ENCODE measurements at places on chromosomes 7 and 10.

DNA sequence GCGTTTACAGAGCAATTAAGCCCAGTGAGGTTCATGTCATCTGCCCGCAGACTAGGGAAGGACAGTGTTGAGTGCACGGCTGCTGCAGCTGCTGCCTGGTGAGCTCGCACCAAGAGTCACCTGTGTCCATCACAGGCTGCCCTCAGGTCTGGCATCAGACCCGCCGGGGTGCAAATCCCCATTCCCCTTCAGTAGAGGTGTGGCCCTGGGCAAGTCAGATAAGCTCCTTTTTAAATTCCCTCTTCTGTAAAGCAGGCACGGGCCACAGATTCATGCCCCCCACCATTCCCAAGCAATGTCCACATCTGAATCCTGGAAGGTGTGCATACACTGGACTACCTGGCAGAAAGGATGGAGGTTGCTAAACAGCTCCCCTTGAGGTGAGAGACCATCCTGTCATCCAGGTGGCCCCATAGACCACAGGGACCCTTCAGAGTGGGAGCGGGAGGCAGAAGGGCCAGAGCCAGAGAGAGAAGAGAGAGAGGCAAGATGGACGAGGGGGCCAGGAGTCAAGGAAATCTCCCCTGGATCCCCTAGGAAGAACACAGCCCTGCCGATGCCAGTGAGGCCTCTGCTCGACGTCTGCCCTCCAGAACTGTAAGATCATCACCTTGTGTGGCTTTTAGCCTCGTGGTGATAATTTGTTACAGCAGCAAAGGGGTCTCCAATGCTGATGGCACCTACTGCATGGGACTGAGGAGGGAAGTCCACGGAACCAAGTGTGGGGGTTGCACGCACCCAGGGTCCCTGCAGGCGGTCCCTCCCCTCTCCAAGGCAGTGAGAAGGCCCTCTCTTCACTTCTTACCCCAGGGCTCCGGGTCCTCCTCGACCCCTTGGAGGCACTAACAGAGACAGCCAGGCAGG lies 168.8 kb downstream of the TCERG1L start:
- DNase-seq = no peak

DNA sequence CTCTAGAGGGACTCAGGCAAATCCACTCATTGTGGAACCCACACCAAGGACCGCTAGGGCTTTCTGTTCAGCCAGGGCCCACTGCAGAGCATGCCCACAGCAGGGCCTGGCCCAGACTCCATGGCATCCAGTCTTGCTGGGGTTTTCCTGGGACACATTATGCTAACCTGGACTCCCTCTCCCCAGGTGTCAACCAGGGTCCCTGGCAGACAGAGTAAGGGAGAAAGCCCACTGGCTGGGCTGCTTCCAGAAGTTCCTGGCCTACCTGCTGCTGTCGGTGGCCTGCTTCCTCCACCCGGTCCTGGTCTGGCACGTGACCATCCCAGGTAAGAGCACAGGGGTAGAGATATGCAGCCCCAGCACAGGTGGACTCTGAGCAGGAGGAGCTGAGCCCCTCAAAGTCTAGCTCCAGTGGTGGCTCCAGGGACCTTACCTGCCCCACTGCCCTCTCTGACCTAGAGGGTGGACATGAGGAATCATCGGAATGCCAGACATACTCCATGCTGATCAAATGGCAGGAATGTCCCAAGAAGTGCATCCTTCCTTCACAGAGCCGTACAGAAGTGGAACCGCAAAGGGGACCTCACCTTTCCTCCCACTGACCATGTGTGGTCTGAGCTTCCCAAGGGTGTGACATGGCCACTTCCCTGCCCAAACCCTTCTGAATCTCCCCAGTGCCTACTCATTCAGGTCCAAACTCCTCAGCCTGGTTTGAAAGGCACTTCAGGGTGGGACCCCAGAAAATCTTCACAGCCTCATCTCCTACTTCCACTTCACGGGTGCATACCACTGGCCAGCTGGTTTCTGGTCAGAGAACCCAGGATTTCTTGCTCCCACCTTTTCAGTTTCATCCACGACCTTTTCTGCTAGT lies 22.5 kb downstream of the TMEM72 start:
- no peak for DNase-seq

- DNase-seq = no peak
Observed at GRCh38 chr10:124296813-124297788, 121.6 kb downstream of the OAT start.

- no peak for DNase-seq
Observed at GRCh38 chr7:20200361-20200760, 16.8 kb downstream of the MACC1 start.

- DNase-seq = no peak
Observed at GRCh38 chr10:86635402-86635801, 18.9 kb upstream of the OPN4 start.

- no peak for DNase-seq
Observed at GRCh38 chr10:126468876-126469643, 80.8 kb upstream of the ADAM12 start.

DNA sequence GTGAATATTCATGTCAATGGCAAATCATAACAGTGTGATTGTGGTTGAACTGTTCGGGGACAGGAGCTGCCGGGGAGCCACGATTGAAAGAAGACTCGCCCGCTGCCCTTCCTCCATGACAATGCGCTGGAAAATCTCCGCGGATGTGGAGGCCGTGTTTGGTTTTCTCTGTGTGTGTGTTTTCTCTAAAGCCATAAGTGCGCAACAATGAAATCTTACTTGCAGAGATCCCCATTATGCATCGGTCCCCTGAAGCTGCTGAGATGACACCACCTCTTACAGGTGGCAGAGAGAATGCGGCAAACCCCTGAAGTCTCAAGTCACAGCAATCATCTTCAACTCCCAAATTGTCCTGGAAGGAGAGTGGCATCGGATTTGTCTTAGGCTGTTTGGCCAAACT lies 442.3 kb upstream of the MKI67 start:
- no peak for DNase-seq

- DNase-seq = no peak
Observed at GRCh38 chr10:1406132-1406966, 331.0 kb downstream of the ADARB2 start.

GRCh38 chr10:12534824-12535223 lies 185.5 kb downstream of the CAMK1D start:
- DNase-seq = no peak

DNA sequence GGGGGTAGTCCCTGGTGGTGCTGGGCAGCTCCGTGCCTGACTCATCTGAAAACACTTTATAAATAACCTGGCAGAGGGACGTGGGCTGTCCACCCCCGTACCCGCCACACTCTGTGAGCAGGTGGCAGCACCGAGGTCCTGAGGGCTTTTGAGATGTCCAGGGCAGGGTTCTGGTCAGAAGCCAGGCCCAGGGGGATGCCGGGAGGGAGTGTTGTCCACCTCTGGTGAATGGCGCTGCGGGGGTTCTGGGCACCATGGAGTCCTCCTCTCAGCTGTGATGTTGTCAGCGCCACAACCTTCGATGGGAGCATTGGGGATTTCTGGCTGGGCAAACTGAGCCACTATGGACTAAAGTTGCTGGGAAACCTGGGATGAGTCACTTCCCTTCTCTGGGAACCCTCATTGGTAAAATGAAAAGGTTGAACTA lies 27.4 kb upstream of the GOLGA7B start:
- DNase-seq = no peak

DNA sequence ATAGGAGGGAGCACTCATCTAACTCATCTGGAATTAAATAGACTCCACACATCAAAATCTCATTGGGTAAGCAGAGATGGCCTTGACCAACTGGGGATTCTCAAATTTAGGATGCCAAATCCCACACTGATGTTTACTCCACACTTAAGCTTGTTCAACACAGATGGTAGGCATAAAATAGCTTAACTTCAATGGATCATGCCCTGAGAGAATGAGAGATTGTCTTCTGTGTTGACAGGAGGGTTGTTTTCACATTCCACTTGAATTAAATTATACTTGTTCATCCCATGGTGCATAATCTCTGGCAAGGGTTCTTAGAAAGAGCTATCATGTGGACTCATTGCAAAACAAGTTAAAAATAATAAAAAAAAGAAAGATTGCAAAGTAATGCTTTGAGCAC lies 391.4 kb downstream of the PLXDC2 start:
- DNase-seq = no peak

DNA sequence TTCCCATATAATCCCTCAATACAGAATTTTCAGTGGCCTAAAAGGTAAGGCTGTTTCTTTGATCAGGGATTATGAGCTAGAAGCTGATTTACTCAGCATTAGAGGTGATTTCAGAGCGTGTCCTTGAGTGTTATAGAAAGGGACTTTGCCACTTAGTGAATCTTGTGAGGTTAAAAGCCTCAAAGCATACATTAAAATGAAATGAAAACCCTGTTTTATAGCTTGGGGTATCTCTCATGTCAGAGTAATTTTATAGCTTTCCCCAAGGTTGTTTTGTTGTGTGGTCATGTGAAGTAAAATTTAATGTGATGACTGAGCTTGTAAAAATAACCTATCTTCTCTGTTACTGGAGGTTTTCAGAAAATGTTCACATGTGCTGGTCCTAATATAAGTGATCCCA lies 198.8 kb downstream of the CDCA7L start:
- no peak for DNase-seq

DNA sequence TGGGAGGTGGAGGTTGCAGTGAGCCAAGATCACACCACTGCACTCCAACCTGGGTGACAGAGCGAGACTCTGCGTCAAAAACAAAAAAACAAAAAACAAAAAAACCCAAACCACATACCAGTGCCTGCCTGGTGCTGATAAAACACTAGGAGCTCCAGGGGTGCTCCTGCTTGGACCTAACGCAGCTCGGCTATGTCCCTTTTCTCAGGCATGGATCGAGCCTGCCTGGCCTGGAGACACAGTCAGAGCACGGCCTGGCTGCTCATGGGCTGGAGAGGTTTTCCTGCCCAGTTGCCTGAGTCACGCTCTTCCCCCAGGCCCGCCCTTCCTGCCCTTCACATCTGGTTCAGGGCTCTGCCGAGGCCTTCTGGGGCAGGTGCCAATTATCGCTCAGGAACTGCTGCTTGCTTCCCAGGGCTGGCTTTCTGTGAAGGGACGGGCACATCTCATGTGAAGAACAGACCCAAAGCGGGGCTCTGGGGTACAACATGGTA lies 12.6 kb upstream of the NPFFR1 start:
- peak; percentile 90 for DNase-seq

- no peak for DNase-seq
Observed at GRCh38 chr7:15594461-15594860, 32.6 kb upstream of the AGMO start.

GRCh38 chr7:2524808-2525657 lies 5.5 kb downstream of the LFNG start:
- no peak for DNase-seq

GRCh38 chr7:18086165-18087025 lies 58.7 kb upstream of the PRPS1L1 start:
- DNase-seq = peak; percentile 63

DNA sequence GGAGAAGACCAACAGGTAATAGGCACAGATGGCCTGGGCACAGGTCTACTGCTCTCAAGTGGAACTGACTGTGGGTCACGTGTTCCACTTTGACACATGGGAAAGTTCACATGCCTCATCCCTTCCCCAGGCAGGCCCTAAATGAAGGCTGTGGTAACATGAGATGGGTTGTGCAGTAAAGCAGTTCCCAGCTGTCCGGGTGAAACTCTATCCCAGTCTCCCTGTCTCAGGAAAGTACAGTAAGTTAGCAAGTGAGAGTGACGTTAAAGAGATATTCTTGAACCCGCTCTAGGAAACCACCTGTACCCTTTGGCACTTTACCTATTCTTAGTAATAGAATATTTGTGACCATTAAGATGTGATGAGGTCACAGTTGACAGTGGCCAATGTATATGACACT lies 343.7 kb upstream of the AOAH start:
- no peak for DNase-seq

- DNase-seq = no peak
Observed at GRCh38 chr10:131211146-131211545, 100.4 kb downstream of the TCERG1L start.

GRCh38 chr7:125563964-125564529 lies 634.4 kb upstream of the POT1 start:
- DNase-seq = no peak

DNA sequence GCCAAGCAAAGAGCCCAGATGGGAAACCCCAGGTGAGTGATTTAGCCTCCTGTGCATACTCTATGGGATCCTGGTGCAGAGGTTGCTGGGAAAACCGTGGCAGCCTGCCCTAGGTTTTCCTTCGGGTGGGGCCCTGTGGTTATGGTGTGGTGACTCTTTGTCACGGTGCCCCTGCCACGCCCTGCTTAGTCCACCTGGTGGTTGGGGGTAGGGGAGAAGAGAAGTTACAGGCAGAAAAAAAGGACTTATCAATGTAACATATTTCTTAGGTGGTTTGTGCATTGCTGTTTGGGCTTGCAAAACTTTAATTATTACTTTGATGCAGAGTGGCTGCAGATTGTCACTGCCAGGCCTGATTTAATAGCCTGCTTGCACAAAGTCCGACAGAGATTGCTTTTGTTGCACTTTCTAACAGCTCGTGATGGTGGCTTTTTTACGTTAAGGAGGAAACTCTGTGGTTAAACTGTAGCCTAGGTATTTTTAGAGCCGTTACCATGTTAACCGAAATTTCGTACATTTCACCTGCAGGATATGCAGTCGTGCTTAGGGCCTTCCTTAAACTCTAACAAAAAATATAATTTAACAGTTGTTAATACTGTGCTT lies 197.4 kb downstream of the RNLS start:
- peak; percentile 30 for DNase-seq

DNA sequence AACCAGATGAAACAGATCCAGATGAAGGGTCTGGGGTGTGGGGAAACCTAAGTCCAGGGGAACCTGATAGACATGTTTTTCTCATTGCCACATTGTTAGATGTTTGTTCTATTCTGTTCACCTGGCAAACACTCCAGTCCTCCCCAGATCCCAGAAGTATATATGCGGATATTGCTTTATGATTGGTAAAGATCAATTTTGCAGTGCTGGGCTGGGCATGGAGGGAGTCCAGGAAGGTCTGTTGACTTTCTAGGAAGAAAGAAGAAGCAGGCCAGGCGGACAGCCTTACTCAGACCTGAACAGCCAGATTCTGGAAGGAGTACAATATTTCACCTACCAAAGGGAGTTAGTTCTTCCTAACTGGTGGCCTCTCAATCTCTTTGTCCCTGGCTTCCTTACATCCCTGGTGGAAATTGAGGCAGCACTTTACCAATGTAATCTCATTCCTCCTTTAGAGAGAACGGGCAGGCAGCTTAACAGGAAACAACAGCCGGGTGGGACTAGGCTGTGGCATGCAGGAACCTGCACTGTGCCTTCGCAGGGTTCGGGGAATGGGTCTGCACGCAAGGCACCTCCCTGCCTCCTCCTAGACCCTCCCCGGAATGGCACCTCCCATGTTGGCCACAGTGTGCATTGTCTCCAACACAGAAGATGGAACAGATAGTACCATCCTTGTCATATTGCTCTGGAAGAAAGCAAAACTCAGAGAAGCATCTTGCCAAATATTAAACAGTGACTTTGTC lies 930 bp downstream of the GIMAP6 start:
- peak; percentile 51 for DNase-seq

DNA sequence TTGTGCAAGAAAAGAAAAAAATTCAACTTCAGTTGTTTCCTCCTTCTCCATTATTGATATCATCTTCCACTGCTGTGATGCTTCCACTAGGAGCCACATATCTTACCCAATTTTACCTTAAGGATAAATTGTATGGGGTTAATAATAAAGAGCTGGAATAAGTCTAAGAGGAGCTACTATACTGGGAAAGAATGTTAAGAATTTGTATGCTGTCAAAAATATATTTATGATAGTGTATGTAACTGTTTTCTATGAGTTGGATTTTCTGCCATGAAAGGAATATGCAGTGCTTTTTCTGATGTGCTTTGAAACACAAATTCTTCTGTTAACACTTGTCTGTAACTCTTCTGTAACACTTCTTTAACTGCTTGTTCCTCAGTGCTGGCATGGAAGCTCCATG lies 219.1 kb downstream of the VTI1A start:
- no peak for DNase-seq

All from uterus (tissue), 4 donors.